ENCODE measurements at places on chromosomes 2 and 18.

DNA sequence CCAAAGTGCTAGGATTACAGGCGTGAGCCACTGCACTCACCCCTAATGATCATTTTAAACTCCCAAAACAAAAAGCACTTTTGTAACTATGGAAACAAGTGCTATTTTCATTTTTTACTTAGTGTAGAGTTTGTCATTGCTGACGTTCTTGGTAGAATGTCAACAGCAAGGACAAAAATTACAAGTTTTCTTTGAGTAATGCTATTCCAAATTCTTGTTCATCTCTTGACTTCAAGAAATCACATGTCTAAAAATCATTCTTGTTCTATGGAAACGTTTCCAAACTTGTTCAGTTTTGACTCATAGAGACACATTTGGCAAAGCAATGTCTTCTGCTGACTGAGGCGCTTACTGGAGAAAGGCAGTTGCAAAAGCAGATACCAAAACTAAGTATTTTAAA is 82.6 kb downstream of the MBP start:
- no peak for DNase-seq

DNA sequence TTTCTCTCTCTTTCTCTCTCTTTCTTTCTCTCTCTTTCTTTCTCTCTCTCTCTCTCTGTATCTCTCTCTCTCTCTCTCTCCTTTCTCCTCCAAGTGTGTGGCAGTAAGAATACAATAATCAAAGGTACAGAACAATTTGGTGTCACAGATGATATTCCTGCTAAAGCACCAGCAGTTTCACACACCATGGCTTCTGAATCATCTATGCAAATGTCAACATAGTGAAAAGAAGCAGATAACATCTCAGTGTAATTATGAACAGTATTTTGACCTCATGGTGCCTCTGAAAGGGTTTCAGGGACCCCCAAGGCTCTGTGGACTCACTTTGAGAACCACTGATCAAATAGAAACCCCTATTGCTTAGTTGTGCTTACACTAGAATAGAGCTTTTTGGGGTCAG is 38.5 kb upstream of the CSRNP3 start:
- no peak for DNase-seq

- no peak for DNase-seq
Measured at GRCh38 chr2:206641226-206641625, 1.1 kb upstream of the FAM237A start.

GRCh38 chr2:41502752-41503151 is 545.1 kb upstream of the PKDCC start:
- no peak for DNase-seq

DNA sequence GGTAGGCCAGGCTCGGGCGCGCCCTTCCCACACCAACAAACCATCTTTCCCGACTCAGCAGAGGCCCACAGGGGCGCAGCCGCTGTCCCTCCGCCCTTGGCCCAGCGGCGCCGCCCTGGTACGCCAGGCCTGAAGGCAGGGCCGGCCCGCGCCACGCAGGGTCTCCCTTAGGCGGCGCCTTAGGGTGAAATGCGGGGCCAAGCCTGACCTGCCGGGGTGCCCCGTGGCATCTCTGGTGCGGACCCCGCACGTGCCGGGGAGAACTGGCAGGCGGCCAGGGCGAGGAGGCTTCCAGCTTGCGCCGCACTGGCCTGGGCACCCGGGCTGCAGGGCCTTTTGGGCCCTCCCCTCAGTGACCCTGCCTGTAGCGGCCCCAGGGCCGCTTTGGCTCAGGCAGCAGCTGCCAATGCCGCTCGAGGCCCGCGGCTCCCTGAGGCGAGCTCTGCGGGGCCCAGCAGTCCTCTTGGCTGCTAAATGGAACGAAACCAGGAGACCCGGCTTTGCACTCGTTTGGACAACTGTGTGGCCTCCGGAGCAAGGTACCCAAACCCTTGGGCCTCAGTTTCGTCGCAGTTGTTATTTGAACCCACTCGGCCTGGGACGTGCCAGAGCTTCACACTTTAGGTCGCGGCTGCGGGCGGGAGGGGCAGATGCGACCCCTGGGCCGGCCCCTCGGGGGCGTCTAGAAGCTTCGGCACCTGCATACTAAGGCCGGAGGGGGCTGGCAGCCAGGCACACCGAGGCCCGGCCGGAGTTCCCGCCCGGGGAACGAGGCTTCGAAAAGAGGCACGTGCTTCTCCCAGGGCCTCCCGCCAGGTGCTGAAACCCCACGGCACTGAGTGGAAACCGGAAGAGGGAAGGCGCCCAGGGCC is 8.5 kb downstream of the OTX1 start:
- no peak for DNase-seq

DNA sequence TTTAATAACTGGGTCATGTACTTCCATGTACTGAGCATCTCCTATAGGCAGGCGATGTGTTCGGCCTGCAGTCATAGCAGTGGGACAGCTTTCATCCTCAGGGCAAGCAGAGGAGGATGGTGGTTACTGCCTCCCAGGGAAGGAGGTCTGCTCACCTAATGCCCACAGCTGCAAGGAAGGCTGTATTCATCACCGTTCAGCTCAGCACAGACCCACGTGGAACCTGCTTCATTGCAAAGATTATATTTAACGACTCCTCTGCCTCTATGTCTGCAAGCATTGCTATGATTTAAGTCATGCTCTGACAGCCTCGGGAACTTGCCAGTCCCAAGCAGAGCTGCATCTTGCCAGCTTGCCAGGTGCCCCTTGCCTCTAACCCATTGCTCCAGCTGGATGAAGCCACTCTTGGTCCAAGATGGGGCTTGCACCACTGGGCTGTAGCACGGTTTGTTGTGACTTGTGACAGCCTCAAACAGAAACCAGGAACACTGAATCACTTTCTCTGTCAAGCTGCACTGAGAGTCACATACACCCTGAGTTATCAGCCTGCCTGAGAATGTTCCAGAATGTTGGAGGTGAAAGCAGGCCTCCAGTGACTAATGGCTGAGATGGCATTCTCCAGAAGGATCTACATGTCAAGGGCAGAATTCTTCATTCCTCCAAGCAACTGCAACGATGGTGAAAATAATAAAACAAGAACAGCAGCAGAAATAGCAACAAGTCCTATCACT is 651.1 kb upstream of the ID2 start:
- no peak for DNase-seq

- DNase-seq = no peak
Measured at GRCh38 chr2:49003201-49003600, 151.1 kb downstream of the FSHR start.

DNA sequence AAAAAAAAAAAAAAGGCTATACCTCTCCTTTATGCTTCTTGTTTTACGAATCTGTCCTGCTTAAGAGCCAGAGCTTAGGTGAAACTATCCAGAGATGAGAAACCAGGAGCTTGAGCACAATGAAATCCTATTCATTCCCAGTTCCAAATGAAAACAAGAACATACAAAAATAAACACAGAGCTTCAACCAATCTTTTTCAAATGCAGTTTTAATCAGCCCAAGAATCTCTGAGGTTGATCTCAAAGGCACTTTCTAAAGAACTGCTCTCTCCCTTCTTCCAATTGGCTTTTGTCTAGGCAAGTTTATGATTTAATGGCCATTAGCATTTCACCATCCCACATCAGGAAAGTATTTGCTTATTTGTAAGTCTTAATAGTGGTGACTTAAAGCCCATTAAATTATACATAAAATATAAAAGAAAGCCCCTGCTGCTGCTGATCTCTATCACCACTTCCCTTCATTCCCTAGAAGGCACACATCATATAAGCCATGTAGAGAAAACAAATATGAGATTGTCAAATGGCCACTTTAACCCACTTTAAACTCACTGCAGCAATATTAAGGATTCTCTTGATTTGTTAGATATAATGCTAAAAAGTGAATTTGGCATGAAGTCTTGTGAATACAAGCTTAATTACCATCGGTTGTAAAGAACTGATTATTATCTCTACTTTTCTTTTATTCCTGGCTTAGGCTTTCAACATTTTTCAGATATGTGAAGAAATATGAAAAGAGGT is 29.3 kb upstream of the SCN9A start:
- no peak for DNase-seq

DNA sequence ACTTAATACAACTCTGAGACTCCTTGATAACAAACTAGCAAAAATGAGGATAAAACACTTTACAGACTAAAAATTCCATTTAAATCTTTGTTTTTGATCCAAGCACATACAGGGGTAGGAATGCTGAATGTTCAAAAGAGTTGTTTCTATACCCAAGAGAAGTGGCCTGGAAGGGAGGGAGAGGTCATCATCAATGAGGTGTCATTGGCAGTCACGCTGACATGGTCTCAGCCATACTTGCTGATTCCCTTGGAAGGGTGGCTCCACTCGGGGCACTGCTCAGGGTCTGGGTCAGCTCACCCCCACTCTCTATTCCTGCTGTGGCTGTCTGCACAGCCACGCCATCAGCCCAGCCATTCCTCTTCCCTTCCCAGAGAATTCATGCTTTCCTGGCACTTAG is 105.2 kb upstream of the PELI1 start:
- DNase-seq = no peak

- no peak for DNase-seq
Measured at GRCh38 chr2:43075811-43076585, 150.4 kb downstream of the ZFP36L2 start.

GRCh38 chr2:3189961-3190360 is 187.7 kb downstream of the EIPR1 start:
- DNase-seq = no peak

- DNase-seq = no peak
Measured at GRCh38 chr2:138078153-138078552, 113.9 kb downstream of the HNMT start.

GRCh38 chr2:212596688-212597087 is 58.1 kb upstream of the ERBB4 start:
- DNase-seq = no peak

DNA sequence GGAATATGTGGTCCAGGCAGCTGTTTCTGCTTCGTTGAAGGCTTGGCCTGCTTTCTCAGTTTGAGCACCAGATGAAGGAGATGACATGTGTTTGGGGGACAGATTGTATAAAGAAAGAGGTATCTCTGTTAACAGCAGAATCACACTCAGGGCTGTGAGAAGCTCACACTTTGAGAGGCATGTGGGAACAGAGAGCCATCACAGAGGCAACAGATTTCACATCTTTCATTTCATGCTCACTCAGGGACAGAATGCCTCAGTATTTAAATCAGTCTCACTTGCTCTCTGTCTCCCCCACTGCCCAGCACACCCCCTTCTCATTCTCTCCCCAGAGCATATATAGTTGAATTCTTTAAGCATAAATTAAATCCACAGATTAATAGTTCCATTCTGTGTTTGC is 37.4 kb downstream of the KIAA2012 start:
- DNase-seq = no peak

GRCh38 chr2:17649026-17649425 is 104.6 kb downstream of the SMC6 start:
- no peak for DNase-seq

- DNase-seq = no peak
Measured at GRCh38 chr2:117996525-117996924, 17.3 kb downstream of the CCDC93 start.

DNA sequence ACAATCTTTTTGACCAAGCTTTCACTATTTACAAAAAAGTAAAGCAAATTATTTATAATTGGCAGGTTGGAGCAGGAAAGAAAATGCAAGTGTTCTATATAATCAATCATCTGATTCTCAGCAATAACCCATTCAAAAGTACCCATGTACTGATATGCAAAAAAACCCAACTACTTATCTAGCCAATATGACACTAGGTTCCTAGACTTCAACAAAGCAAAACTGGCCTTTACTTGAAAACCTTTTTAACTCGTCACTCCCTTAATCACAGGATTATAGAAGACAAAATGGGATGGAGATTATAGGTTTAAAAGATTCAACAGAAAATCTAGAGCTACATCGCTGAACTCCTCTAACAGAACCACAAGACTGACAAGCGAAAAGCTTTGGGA is 3.6 kb downstream of the TLK1 start:
- no peak for DNase-seq

DNA sequence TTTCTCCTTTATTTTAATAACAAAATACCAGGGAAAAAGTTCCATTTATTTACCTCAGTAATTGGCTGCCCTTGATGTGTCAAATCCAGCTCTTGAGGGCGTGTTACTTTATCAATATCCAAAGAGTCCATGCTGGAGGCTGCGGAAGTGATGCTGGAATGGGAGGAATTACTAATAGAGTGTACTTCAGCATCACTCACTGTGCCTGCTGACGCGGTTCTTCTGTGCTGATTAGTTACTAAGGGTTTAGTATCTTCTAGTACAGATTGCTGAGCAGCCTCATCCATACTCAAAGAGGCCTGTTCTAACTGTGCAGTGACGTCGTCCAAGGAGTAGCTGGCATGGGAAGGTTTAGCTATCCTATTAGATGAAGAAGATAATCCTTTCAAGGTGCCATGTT is 45.6 kb downstream of the RAPH1 start:
- no peak for DNase-seq

- no peak for DNase-seq
Measured at GRCh38 chr2:74503506-74504475, 3.7 kb downstream of the PCGF1 start.

DNA sequence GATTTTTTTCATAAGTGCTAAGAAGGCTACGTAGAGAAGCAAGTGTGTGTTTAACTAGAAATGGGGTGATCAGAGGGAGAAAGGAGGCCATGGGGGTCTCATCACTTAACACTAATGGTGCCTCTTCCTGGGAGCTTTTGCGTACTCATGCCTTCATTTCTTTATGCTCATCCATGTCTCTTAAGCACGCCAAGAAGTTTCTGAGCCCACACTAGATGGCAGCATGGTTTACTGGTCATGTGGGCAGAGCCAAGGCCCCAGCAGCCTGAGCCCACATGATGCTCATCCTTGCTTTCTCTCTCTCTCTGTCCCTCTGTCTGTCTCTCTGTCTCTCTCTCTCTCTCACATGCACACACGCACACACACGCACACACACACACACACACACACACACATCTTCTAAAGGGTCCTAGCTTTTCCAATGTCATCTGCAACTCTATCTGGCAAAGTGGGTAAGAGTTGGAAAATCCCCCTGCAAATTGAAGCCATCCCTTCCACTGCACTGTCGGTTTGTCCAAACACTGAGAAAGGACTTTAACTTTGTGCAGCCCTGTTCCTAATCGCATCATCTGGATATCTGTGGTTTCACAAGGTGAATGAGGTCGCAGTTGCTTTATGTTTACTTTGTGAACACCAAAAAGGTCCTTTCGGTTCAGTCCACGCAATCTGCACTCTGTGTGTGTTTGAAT is 137.1 kb upstream of the CCDC68 start:
- peak; percentile 13 for DNase-seq

- no peak for DNase-seq
Measured at GRCh38 chr18:44474591-44474990, 206.1 kb upstream of the SETBP1 start.

- no peak for DNase-seq
Measured at GRCh38 chr18:2848247-2849246, 1.7 kb downstream of the EMILIN2 start.

- DNase-seq = no peak
Measured at GRCh38 chr18:58394602-58395425, 234.1 kb downstream of the ALPK2 start.

- no peak for DNase-seq
Measured at GRCh38 chr18:24601585-24601984, 141.1 kb downstream of the HRH4 start.

GRCh38 chr2:233011702-233012131 is 1.3 kb downstream of the NGEF start:
- no peak for DNase-seq

DNA sequence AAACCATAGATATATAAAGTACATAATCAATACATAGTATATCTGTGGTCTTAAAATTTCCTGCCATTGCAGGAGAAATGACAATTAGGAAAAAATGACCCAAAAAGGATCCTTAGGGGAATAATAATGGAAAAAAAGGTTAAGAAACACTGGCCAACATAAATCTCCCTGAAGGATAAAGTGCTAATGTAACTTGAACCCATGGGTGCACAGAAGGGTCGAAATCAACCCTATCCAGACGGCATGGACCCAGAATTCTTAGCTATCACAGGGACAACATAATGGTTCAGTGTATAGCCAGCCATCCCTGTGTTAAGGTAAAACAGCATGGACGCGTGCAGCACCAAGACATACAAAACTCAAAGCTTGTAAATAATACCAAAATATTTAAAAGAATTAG is 150.8 kb downstream of the DYM start:
- DNase-seq = no peak

Data from germinal center (tissue), 1 donor.